ENCODE measurements at places on chromosomes 4 and X.

DNA sequence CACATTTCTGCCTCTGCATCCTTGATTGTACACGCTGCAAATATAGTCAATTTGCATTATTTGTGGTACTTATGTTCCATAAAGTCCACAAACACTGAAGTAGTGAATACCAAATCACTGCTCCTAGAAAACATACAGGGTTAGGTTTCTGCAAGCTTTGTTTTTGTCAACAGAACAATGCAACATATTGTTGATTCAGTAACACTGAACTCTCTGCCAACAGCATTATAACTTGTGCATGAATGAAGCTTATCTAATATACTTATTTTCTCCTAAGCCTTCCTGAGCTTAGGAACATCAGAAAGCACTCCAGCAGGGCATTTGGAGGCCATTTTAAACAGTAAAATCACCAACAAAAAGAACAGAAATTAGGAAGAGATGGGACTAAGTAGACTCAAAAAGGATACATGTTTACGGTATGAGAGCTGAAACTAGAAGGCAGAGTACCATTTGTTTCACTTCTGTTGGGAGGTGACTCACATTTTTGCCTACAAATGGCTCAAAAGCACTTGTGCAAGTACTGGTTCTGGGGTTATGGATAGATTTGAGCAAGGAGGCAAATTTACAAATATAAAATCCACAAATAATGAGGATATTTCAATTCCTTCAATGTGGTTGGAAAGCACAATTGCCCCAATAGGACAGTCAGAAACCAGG is 14.1 kb downstream of the COX18 start:
- no peak for DNase-seq

DNA sequence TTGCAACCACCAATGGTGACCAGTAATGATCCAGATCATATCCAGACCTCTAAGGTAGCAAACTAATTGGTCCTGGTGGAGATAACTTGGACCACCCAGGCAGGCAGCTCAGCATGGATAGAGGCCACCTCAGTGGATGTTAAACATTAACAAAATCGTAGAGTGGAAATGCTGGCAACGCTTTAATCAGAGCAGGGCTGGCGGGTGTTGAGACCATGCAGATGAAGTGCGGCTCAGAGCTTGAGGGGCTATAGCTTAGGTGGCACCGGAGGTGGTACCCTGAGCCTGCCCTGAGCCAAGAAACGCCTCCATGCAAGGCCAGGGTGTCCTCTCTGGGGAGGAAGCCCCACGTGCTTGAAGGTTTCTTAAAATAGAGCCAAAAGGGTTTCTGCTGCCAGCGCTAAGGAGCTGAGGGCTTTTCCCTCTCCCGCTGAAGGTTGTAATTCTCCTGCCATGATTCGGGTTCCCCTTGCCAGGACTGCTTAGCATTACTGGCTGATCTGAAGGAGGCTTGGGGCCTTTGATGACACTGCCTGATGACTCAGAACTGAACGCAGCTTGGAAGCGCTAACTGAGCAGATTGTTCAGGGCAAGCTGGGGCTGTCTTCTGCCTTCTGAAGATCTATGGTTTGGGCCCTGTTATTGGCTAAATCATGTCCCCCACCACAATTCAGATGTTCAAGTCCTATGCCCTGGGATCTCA is 177.8 kb upstream of the ATP6AP2 start:
- no peak for DNase-seq

DNA sequence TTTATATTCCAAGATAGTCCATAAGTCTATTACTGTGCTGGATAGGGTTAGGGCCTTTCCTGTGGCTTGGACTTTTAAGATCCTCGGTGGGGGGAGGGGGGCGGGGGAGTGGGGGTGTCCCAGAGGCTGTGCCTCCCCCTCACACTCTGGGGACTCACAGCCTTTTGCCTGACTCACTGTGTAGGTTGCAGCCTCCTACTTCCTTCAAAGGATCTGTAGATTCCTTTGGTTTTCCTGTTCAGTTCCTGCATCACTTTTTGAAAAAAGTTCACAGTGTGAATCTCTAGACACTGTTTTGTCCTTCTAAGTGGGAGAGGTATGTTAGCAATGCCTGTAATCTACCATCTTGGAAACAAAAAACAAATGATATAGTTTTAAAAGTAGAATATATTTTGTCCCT is 999.9 kb downstream of the GLUD2 start:
- no peak for DNase-seq

DNA sequence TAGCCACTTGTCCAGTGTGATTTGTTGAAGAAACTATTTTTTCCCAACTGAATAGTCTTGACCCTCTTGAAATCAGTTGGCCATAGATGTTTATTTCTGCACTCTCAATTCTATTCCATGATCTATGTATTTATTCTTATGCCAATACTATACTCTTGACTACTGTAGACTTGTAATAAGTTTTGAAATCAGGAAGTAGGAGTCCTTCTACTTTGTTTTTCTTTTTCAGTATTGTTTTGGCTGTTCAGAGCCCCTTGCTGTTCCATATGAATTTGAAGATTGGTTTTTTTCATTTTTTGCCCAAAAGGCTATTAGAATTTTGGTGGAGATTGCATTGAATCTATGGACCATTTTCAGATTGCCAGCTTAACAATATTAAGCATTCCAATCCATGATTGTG is 10.2 kb downstream of the SAP30 start:
- DNase-seq = no peak

GRCh38 chr4:183249854-183250253 is 70.2 kb downstream of the CLDN22 start:
- DNase-seq = no peak

DNA sequence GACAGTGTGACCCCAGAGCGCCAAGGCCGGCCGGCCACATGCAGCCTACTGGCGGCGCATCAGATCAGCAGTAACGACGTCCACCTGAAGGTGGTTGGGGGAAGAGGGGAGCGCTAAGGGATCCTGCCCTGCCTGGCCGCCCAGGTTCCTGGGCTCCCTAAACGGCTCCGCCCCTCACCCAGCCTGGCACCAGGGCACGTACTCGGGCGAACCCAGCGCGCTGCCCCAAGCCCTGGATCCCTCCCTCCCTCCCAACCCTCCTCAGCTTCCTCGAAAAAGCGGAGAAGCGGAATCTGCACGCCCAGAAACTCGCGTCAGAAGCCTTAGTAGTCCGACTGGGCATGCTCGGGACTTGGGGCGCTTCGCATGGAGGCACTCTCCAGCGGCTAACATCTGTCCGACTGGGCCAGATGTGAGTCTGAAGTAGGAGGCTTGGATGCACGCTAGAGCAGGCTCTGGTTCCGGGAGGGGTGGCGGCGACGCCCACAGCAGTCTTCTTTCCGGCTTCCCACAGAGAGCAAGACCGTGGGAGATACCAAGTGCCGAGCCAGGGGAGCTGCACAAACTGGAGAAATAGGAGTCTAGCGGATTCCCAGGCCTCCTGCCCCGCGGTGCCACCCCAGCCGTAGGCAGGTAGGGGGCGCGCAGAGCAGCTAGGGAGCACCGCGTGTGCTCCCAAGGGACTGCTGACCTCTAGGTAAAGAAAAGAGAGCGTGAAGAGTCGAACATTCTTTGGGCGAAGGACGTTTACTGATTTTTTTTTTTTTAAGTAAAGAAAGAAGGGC is 114.3 kb upstream of the TEX13C start:
- no peak for DNase-seq

GRCh38 chr4:39763714-39764572 is 66.0 kb downstream of the UBE2K start:
- no peak for DNase-seq

DNA sequence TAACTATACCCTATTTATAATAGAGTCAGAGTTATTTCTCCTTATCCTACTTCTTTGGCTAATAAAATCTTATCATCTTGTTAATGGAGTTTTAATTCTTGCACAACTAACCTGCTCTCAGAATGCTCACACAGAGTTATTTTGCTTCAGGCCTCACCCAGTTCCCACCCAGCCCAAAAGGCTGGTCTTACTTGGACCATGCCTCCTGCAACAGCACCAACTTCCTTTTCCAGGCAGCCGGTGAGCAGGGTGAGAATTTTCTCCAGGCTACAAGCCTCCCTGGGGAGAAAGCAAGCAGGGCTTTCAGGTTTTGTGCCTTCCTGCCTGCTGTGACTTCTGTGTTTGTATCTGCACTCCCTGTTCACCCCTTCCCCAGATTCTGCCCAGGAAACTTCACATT is 29.1 kb upstream of the BANK1 start:
- no peak for DNase-seq

DNA sequence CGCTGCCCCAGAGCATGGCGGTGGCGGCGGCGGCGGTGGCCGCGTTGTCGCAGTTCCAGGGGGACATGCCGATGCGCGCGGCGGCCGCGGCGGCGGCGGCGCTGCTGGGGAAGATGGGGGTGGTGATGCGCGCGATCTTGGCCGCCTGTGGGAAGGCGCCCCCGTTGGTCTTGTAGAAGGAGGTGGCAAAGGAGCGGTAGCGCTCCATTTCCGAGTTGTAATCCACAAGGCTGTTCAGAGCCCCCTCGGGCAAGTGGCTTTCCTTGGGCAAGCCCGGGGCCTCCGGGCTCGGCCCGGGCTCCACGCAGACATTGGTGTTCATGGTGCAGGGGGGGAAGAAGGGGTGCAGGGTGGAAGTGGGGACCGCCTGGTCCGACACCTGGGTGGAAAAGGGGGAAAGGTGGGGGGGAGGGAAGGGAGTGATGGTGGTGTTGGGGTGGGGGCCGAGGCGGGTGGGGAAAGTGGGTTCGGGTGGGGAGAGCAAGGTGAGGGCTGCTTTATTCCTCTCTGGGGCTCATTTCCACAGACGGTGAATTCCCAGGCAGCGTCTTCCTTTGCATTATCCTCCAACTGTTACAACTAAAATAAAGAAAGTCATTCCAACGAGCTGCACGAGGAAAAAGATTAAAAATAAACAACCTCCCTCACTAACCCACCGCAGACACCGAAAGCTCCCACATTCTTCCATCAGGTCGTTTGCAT is 3.1 kb downstream of the CXXC4 start:
- no peak for DNase-seq

- no peak for DNase-seq
Observed at GRCh38 chr4:76035141-76035540, 729 bp downstream of the CXCL11 start.

- DNase-seq = no peak
Observed at GRCh38 chrX:24100713-24101112, 46.0 kb downstream of the EIF2S3 start.

GRCh38 chr4:164615964-164616363 is 138.0 kb upstream of the SMIM31 start:
- no peak for DNase-seq

GRCh38 chr4:86401826-86402225 is 42.0 kb upstream of the MAPK10 start:
- no peak for DNase-seq

GRCh38 chr4:53221832-53222480 is 143.9 kb downstream of the SCFD2 start:
- no peak for DNase-seq

DNA sequence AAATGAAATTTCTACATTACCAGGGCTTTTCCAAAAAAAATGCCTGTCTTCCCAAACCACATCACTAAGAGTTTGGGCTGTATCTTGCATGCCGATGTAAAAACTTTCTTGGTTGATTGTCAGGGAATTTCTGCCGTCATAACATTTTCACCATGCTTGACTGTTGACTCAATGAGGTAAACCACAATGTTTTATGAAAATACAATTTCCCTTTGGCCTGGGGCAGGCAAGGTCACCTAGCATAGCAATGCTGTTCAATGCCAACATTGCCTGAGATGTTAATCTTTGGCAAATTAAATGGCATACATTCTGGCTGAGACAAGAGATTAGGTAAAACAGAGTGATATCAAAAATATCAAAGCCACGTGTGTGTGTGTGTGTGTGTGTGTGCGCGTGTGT is 137.1 kb upstream of the TBL1X start:
- no peak for DNase-seq

- DNase-seq = no peak
Observed at GRCh38 chr4:2363056-2363721, 55.3 kb downstream of the ZFYVE28 start.

DNA sequence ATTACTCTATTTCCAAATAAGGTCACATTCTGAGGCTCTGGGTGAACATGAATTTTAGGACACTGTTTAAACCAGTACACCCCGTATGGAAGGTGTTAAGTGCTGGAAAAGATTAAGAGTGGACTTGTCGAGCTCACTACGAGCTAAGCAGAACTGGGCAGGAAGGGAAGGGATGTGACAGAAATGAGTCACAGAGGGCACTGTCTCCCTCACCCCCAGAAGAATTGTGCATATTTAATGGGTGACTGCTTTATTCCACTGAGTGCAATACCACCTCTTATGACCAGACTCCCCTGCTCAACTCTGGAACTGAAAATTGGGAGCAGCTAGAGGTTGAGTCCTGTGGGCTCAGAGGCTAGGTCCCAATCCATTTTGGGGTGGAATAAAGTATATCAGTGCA is 187.4 kb upstream of the RPS6KA3 start:
- no peak for DNase-seq

DNA sequence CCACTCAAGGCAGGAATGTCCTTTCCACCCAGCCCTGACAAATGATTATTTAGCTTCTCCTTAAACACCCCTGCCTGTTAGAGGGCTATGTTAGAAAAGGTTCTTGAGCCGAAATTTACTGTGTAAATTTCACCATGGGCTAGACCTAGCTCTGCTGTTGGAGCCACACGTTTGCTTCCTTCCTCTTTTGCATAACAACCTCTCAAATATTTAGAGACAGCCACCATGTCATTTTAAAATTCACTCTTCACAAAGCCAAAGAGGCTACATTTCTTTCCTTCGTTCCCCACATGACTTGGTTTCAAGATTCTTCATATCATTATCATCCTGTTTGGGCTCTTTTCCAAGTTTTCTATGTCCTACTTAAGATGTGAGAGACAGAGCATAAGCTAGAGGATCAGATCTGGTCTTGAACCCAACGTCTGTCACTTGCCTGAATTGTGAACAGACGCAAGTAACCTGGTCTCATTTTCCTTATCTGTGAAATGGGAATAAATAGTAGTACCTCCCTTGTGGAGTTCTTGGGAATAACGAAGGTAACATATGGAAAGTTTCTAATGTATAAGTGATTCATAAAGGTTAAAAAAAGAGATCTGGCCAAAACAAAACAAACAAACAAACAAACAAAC is 6.7 kb downstream of the DOCK11 start:
- no peak for DNase-seq

- no peak for DNase-seq
Observed at GRCh38 chrX:142428916-142429315, 223.8 kb upstream of the MAGEC2 start.
